NCI-H1417 treated with DMSO at 0.1 percent for 48 hours (cell line): ENCODE measurements at places on chromosomes 4 and X.
A peak's percentile ranks its signal among the peaks of the same experiment; 100 is the strongest.

DNA sequence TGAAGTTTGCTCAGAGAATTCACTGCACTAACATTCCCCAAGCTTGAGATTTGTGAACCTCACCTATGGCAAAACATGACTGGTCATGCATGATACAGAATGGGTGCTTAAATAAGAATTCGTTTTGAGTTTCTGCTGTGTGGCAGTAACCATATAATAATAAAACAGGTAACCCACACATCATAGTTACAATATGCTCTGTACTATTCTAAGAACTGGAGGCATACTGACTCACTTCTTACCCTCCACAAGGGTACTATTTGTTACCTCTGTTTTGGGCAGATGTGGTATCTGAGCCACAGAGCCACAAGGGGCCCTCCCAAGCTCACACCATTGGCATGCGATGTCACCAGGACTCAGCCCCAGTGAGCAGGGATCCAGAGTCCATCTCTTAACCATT lies 17.6 kb downstream of the SLC2A9 start:
- no peak for DNase-seq

GRCh38 chrX:112664924-112665323 lies 14.8 kb downstream of the LHFPL1 start:
- no peak for DNase-seq

DNA sequence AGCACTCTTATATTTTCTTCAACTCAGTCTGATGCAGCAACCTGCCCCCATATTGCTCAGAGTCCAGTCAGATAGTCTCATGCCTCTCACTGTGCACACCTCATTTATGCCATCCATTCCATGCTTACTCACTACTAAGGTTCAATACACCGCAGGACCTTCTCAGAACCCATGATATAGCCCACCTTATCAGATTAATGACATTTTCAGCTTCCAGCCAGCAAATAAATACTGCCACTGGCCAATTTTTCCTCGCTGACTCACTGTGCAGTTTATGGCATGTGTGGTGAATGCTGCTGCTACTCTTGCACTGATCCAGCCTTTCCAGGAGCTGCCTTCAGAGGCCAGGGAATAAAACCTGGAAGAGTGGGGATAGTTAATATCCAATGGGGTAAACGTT lies 380.6 kb upstream of the SPOCK3 start:
- no peak for DNase-seq

DNA sequence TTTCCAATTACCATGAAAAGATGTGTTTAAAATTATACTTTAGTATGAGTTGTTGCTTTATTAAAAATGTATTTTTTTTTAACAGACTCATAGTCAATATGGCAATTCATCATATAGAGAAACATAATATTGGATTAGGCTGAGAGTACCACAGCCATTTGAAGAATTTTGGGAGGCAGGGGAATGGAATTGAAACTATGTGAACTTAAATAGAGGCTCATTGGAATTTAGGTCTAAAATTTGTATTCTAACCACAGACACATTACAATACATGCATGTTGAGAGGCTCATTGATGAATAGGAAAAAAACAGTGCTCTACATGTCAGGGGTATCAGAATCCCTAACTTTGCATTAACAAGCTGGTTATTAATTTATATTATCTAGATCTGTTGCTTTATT lies 269.6 kb downstream of the DKK2 start:
- no peak for DNase-seq

DNA sequence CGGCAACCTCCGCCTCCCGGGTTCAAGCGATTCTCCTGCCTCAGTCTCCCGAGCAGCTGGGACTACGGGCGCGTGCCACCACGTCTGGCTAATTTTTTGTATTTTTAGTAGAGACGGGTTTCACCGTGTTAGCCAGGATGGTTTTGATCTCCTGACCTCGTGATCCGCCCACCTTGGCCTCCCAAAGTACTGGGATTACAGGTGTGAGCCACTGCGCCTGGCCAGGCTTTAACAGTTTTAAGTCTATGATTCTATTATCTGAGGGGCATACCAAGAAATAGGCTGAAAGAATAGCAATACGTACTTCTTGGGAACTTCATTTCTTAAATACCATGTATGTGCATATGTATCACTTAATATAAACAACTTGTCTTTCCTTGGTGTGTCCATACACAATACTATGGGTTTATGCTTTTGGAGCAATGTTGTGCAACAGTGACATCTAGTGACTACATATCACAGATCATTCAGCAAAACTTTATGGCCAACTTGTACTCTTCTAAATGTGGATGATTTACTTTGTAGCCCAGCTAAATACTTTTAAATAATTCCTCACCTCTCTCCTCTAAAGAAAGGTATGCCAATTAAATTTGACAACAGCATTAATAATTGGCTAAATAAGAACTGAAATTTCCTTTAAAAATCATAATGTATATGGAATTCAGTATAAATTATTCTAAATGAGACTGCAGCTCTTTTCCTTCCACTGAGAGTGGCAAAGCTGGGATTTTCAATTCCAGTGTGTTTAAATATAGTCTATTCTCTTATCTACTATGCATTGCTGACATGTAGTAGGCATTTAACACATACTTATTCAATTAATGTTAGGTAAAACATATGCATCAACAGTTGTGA lies 10.4 kb downstream of the SLC9B1 start:
- peak; percentile 31 for DNase-seq

- DNase-seq = no peak
These were observed 41.7 kb downstream of the TMEM164 start for GRCh38 chrX:110044346-110045249.

- DNase-seq = peak; percentile 36
These were observed 1973.6 kb upstream of the AGA start for GRCh38 chr4:179415847-179416223.
